ENCODE measurements at places on chromosomes 1 and 21.

DNA sequence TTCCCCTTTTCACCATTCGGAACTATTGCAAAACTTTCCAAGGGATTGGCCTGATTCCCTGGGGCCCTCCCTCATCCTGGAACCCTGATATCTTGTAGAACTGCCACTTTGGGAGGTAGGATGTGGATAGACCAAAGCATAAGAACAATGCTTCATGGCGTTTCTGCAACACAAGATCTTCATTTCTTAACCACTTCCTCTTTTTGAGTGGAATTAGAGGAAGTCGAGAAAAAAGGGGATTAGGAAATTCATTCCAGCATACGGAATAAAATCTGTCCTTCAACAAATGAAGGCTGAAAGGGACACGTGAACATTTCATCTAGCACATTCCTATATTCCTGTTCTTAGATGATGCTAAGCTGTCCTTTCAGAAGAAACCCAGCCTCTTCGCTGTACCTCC lies 149.3 kb downstream of the HUNK start:
- DNase-seq = no peak

- DNase-seq = no peak
Measured at GRCh38 chr1:228084325-228084724, 1.8 kb downstream of the ARF1 start.

GRCh38 chr1:24147816-24148215 lies 4.9 kb upstream of the IL22RA1 start:
- no peak for DNase-seq

DNA sequence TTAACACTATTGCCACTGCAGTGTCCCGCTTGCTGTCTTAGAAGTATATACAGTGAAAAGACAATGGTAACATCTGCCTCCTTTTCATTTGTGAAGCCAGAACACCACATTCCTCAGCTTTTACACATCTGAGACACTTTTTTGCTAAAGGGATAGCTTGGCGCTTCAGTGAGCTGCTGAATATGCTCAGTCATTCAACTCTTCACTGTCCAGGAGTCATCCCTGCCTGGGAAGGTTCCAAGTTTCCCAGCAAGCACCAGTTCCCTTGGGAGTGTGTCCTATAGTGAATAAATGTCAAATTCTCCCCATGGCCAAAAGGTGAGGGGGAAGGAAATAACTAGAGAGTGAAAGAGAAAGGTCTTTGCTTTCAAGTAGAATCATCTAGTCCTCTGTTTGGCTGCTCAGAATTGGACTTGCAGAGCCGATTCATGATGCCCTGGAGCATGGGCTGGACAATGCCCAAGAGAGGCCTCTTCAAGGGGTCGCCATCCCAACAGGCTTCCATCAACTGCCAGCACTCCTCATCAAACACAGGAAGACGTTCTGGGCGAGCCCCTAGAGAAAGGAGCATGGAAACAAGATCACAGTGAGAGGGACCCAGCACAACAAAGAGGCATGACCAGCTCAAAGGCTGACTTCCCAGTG lies 25.5 kb upstream of the RBBP5 start:
- DNase-seq = no peak

DNA sequence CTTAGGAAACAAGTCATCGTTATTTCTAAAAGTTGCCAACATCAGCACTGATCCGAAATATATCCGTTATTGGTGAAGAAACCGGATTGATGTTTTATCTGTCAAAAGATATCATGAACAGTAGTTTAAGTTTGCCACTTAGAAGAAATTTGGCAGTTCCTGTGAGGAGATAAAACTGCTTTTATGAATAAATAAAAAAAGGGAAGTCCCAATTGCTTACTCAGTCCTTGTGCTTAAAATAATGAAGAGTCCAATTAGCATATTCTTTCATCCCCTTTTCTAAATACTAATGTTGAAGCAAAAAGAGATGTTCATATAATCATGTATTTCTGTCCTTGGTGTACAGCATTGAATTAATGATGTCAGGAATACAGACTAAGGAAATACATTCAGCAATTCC lies 164.6 kb downstream of the NCAM2 start:
- DNase-seq = no peak

DNA sequence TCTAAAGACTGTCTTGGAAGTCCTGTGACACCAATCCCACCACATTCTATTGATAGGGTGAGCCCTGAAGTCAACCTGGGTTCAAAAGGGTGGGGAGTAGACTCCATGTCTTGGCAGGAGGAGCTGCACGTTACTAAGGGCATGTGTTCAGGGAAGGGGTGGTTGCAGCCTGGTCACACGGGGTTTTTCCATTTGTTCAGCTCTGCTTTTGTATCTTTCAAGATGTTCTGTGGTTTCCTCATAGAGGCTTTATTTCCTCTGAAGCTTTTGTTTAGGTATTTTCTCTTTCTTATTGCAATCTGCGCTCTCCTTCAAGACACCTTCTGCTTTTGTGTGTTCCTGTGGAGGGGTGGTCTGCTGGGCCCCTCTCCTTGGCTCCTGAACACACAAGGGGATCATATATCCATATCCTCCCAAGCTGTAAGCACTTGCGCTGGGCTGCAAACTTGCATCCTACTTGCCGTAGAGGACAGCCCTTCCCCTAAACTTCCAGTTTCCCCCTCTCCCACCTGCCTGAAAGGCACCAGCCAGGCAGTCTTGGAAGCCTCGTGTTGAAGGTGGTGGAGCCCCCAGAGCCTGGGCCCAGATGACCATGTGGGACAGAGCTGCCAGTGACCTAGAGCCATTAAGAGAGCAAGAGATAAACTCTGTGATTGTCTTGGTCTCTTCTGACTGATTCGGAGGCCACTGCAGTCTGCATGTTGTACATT lies 62.5 kb upstream of the TRAPPC10 start:
- no peak for DNase-seq

DNA sequence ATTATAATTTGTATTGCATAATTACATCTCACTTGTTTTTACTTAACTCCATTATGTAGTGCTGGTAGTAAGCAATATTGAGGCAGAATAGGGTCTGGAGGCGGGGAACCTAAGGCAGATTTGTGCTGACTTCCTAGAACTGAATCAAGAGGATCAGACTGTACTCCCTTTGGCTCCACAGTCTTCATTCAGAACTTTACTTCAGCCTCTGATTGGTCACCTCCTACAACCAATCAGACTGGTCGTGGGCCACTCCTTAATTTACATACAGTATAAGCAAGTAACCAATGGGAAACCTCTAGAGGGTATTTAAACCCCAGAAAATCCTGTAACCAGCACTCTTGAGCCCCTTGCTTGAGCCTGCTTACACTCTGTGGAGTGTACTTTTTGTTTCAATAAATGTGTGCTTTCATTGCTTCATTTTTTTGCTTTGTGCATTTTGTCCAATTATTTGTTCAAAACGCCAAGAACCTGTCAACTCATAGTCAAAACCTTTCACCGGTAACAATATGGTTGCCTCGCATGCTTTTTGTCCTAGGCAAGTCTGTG lies 31.6 kb downstream of the ZBTB8OS start:
- DNase-seq = no peak

- no peak for DNase-seq
Measured at GRCh38 chr1:192654591-192655251, 18.8 kb downstream of the RGS13 start.

DNA sequence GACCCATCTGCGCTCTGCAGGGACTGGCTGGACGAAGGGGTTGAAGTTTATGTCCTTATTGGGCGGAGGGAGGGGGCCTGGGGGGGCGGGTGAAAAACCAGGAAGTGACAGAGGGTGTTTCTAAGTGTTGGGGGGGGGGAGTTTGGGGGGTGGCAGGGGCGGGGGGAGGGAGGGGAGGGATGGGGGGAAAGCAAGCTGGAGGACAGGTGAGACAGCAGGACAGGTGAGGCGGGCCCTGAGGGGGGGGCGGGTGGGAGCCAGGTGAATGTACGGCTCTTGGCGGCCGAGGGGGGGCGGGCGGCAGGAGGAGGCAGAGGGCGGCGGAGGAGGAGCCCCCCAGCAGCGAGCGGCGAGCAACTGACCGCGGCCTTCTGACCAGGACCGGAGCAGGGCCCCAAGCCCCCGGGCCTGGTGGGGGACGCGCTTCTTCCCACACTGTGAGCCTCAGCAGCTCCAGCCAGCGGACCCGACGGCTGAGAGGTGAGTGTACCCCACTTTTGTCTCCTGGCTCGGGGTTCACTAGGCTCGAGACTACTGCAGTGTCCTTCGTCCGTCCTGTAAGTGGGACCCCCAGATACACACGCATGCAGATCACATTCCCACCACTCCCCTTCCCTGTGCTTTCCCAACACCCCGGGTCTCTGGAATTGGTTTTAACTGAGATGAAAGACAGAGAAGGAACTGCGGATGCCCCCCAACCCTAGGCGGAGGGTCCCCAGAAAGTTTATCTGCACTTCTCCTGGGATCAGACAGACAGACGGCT lies at the start of gene ZBTB7B:
ZBTB7B (plus strand) TSS at position 339 of the 763 bp plus-strand sequence. CDS start 11,859 bp downstream, outside the sequence.
- DNase-seq = no peak

DNA sequence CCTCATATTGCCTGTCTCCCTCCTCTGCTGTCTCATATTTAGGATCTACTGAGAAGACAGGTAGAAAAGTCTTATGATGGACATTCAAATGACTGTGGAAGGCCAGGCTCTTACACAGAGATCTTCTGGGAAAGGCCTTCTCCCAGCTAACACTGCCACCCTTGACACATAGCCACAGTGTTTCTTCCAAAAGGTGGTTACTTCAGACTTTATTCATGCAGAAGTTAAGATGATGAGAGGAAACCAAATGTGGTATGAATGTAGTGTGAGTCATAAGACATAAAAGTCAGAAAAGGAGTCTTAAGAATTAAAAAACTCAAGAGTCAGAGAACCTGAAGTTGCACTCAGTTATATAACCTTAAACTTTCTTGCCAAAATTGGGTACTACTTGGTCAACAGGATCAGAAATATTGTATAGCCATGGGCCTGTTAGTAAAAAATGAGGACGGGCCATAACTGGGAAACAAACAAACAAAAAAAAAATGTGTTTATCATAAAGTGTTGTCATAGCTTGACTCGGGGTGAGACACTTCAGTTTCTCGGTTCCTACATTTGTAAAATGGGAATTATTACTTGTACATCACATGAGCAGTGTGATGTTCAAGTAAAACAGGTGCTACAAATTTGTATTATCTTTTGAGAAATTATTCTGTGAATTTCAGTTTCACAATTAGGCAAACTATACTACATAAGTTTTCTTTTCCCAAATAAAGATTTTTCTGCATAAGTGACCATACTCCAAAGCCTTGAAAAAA lies 1.2 kb upstream of the DENND1B start:
- peak; percentile 13 for DNase-seq

DNA sequence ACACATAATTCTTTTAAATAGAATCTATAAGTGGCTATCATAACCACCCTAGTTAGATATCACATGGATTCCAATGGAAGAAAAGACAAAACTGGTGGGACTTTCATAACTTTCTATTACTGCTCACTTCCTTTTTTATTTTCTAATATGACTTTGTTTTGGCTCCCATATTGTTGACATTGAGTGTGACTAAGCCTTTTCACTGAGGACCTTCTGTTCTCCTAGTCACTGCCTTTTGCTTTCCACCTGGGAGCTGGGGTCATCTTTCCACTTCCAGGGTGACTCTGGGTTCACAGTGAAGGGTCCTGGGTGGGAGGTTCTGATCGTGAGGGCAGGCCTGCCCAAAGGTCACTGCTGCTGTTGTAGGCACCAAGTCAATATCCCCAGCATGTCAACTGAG lies 275.8 kb downstream of the TGFB2 start:
- no peak for DNase-seq

DNA sequence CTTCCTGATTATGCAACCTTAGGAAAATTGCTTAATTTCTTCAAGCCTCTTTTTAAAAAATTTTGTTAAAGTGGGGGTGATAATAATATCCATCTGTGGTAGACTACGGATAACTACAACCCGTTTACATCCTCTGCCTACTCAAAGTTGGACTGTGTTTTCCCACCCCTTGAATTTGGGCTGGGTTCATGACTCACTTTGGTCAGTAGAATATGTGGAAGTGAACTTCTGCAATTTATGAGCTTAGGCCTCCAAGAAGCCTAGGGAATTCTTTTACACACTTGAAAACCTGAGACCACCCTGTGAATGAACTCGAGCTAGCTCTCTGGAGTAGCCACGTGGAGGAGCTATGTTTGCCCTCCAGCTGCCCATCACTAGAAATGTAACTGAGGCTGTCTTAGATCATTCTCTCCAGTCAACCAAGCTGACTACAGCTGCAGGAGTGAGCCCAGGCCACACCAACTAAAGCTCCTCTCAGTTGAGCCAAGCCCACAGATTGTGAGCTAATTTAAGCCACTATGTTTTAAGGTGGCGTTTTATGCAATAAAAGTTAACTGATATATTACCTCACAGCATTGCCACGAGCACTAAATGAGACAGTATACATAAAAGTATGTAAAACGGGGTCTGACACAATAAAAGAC lies 29.6 kb upstream of the CACHD1 start:
- DNase-seq = no peak

DNA sequence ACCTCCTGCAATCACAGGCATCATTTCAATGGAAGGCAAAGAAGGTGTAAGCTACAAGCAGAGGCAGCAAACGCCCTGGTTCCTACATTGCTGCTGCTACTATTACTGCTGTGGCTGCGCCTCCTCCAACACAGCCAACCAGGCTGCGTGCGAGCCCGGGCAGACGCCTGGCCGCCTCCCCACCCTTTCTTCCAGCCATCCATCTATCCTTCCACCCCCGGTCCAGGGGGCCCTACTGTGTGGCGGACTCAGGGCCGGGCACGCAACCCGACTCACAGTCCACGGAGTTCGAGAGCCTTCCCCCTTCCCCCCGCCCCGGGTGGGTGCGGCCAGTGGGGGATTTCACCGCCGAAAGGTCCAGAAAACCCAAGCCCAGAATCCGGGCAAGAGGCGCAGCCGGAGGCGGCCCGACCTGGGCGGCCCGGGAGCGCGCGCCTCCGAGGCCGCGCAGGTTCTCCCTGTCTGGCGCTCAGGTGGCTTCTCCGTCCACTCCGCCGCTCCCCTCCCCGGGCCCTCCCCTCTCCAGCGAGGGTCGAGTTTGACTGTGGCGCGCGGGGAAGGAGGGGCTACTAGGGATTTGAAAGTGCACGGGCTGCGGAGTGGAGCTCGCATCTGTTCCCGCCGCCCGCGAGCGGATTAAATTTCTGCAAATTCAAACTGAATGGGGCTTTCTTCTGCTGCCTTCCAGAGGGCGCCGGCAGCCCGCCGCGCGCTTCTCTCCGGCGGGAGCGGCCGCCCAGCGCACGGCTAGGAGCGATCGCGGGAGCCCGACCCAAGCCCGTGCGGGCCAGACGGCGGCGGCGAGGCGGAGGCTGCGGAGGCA lies at the start of gene HUNK:
HUNK (plus strand) TSS at position 569 of the 823 bp plus-strand sequence. CDS start 655 bp downstream, outside the sequence.
- no peak for DNase-seq

DNA sequence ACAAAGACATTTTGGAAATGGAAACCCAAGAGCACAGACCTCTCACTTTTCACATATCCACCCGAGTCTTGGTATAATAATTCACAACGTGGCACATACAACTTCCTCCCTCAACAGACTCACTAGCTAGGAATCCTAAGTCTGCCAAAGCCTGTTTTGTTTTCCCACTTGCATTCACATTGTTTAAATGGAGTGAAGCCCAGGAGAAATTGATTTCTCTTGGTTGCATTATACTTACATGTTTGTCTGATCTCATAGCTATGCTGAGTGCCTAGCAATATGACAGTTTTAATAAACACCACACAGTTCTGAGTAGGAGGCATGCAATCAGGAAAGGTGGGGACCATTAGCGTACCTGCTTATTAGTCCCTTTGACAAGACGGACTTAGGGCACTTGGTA lies 348.6 kb upstream of the ADGRL4 start:
- DNase-seq = no peak
